ENCODE measurements at places on chromosomes 6 and 20.

DNA sequence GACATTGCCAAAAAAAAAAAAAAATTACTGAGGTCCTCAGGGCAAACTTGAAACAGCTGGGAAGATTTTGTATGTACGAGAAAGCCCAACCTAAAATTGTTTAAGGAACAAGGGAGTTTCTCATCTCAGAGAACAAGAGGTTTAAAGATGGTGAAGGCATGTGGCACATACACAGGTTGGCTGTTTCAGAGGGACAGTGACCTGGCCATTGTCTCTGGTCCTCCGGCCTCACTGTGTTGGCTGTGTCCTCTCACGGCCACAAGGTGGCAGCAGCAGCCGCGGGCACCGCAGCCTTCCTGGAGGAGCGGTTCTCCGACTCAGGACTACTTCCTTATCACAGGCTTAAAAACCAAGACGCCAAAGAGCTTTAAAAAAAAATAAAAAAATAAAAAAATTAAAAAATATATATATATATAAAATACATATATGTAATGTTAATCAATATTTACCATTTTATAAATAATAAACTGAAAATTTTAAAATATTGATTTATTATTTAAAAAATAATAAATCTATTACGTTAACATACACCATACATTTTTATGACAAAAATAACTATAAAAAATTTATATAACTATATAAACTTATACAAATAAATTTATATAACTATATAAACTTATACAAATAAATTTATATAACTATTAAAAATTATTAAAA, 52.8 kb downstream of the GTF2H5 start:
- peak; percentile 3 for DNase-seq

DNA sequence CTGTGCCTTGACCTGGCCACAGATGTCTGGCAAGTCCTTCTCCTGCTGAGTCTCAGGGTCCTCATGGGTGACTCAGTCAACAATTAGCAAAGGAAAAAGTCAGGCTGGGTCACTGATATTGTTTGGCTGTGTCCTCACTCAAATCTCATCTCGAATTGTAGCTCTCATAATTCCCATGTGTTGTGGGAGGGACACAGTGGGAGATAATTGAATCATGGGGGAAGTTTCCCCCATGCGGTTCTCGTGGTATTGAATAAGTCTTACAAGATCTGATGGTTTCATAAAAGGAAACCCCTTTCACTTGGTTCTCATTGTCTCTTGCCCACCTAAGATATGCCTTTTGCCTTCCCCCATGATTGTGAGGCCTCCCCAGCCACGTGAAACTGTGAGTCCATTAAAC, 45.7 kb downstream of the PREX1 start:
- DNase-seq = no peak

DNA sequence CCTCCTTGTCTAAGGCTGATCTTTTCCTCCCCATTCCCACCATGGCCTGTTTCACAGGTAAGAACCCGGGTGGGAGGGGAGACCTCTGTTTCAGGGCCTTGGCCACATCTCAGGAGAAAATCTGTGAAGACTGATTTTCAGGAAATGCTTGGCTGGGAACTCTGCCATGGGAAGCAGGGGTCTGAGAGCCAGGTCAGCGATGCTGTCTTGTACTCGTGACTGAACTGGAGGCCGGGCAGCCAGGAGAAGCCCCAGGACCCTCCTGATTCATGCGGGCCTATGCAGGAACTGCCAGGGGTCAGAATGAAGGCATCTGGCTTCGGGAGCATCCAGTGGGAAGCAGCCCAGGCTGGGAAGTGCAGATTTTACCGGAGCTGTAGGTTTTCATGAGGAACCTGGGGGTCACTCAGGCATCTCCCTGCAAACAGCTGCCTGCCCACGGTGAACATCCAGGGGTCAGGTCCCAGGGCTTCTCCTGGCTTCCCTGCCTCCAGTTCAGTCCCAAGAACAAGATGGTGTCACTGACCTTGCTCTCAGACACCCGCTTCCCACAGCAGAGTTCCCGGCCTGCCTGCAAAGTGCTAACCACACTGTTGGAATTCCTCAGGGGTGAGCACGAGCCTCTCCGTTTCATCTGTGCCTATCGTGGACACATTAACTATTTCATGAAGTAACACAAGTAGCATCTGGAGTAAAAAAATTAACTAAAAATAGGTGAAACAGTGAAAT, 90.2 kb upstream of the SULF2 start:
- DNase-seq = no peak

- no peak for DNase-seq
Measured at GRCh38 chr20:39146394-39146793, 184.2 kb downstream of the DHX35 start.

DNA sequence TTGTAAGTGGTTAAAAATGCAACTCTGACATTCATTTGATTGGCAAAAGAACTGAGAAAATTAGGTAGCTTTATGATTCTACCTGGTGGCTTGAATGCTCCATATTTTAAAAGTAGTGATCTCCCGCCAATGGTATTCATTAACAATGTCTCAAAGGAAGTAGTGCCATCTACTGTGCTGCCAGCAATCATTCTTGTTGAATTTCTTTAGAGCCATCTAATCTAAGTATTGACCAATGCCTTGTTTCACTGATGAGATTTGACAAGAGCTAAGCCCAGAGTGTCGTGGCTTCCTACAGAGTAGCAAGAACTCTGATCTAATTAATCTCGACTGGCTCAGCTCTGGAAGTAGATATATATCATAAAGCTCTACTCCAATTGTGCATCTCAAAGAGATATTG, 696.7 kb downstream of the C6orf118 start:
- DNase-seq = no peak

- DNase-seq = no peak
Measured at GRCh38 chr6:20433929-20434328, 32.2 kb downstream of the E2F3 start.

- no peak for DNase-seq
Measured at GRCh38 chr6:69792292-69792691, 4.5 kb downstream of the LMBRD1 start.

DNA sequence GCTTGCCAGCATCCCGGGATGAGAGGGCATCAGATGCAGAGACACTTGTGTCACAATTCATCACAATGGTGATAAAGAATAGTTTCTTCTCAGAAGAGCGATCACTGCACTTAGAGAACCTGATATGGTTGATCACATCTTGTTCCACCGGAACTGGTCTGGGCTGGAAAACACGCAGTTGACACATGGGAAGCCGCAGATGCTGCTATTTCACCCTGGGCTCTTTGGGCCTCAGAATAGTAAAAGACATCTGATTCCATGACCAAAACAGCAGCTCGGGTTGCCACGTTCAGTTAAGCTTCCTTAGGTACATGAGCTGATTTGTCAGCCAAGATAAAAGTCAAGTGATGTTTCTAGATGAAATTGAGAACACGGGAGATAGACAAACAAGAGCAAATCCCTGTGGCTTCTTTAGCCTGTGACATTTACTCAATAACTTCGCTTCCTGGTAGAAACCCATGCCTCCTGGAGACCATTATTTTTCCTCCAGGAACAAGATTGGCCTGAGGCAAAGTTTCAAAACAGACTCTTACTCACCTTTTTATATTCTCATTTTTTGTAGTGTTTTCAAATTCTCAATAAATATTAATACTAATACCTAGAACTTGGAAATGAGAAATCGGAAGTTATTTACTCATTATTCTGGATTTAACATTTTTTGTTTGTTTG, 59.4 kb downstream of the TRMT6 start:
- no peak for DNase-seq

DNA sequence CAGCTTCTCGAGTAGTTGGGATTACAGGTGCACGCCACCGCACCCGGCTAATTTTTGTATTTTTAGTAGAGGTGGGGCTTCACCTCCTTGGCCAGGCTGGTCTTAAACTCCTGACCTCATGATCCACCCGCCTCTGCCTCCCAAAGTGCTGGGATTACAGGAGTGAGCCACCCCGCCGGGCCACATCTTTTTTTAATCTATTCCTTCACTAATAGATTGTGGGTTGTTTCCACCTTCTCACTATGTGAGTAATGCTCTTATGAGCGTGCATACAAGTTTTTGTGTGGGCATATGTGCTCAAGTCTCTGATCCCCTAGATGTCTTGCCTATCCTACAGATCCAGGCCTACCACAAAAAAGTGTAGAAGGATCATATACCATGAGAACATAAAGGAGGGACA, 30.7 kb downstream of the CARMIL1 start:
- no peak for DNase-seq

GRCh38 chr6:148200781-148201180, 141.9 kb upstream of the SASH1 start:
- no peak for DNase-seq

DNA sequence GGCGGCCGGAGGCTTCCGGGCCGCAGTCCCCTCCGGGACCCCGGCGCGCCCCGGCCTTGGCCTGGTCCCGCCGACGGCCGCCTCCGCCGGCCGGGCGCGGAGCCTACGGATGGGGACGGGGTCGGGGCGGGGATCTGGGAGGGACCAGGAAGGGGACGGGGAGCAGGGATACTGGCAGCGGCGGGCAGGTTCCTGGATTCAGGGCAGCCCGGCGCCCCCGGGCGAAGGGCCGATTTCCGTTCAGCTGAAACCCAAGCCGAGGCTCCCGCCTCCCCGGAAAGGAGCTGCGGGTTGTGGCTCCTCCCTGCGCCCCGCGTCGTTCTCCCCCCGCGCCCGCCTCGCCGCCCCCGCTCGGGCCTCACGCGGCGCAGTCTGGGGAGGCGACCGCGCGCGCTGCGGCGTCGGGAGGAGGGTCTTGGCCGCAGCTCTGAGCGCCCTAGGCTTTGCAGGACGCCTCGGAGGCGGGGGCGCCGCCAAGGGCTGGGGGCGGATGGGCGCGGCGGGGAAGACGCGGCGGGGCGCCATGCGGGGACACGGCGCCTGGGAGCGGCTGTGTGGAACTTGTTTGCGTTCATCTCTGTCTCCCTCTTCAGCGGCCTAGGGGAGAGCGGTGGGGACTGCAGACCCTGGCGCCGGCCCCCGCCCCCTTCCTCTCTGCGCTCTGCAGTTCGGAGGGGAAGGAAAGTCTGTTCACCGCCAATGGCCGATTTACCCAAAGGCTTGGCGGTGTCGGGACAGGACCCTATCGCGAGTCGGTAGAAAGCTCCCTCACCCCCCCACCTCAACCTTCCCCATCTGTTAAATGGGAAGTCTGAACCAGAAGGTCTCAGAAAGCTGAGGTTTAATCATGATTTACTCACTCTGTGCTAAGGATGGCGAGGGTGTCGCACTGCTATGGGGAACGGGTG, 22.7 kb upstream of the TMEM181 start:
- no peak for DNase-seq

GRCh38 chr6:74578339-74578738, 627.5 kb downstream of the COL12A1 start:
- DNase-seq = no peak

- no peak for DNase-seq
Measured at GRCh38 chr6:159756508-159756907, 5.3 kb upstream of the ACAT2 start.

- no peak for DNase-seq
Measured at GRCh38 chr6:159041181-159041580, 3.6 kb downstream of the TAGAP start.

DNA sequence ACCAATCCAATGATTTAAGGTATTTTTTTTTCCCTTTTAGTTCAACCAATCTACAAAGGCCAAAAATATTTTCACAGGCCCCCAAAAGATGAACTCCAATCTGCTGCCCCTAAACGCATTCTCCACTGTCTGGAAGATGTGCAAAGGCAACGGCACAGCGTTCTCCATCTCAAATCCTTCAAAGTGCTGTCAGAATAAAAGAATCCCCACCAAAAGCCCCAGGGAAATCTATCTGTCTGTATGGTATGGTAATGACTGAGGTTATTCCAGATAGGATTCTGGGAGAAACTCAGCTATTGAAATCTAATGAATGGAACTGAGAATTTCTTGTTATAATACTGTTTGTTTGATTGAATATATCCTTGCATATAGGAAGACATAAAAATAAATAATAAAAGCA, 217.8 kb upstream of the CCN2 start:
- no peak for DNase-seq

DNA sequence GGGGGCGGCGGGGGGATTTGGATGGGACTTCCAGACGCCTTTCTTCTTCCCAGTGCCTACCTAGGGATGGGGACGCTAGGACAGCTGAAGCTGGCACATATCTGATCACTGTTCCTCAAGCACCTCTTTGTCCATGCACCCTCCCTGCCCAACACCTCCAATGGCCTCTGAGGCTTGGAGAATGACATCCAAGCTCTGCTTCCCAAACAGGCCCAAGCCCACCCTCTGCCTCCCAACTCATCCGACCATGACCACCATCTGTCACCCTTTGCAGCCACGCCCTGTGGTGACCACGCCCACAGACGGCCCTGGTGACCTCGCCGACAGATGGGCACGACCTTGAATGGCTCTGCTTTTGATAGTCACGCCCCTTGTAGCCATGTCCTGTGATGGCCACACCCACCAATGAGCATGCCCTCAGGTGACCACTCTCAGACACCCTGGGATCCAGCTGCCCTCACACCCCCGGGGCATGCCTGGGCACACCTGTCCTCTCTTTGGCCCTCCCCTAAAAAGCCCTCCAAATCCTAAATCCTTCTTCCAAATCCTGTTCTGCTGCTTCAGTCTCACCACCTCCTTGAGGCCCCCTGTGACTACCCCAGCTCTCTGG, 51.0 kb downstream of the SSR1 start:
- DNase-seq = no peak

DNA sequence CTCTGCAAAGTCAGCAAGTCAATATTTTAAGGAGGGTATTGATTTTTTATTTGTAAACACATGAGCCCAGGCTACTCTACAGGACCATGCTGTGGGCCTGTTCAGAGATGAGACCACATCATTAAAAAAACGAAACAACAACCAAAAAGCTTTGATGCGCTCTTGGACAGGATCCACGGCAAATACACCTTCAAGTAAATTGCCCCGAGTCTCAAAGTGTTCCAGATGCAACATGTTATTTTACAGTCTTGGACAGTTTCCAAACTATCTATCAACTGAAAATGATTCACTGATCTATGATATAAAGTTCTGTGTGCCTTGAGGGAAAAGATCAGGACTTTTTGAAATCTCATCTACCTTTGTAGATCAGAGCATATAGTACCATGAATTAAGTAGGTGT, 25.8 kb upstream of the CARMIL1 start:
- DNase-seq = no peak

GRCh38 chr6:31528307-31528777, 420 bp upstream of the MCCD1 start:
- no peak for DNase-seq

GRCh38 chr6:50278663-50279062, 228.9 kb upstream of the DEFB112 start:
- DNase-seq = no peak

- no peak for DNase-seq
Measured at GRCh38 chr6:50271266-50271665, 221.5 kb upstream of the DEFB112 start.

DNA sequence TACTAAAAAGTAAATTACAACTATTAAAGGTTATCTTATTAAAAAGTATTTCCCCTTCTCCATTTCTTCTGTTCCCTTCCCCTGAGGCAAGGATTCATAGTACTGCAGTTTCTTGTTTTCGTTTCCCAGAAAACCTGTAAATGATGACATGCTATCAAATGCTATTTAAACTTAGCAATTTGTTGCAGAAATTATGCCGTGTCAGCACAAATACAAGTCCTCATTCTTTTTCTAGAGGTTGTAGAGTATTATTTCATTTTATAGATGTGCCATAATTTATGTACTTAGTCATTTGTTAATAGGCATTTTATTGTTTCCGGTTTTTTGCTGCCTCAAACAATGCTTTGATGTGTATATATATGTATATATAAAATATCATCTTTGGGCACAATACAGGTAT, 268.4 kb downstream of the PLCB1 start:
- no peak for DNase-seq

Data from esophagus squamous epithelium (tissue), 5 donors.